CD4-positive, alpha-beta T cell treated with Interleukin-12 subunit alpha and Interleukin-12 subunit beta, for 1 hour (primary cell): ENCODE measurements at places on chromosomes 13 and 19.

GRCh38 chr19:48120505-48120904, 9.9 kb upstream of the PLA2G4C start:
- no peak for DNase-seq

GRCh38 chr19:54905803-54906511, at the start of gene NCR1:
Gene NCR1, plus strand, starts transcription at chr19:54906148. Its CDS starts 40 bp downstream, at chr19:54906188.
- DNase-seq: peak; percentile 28

DNA sequence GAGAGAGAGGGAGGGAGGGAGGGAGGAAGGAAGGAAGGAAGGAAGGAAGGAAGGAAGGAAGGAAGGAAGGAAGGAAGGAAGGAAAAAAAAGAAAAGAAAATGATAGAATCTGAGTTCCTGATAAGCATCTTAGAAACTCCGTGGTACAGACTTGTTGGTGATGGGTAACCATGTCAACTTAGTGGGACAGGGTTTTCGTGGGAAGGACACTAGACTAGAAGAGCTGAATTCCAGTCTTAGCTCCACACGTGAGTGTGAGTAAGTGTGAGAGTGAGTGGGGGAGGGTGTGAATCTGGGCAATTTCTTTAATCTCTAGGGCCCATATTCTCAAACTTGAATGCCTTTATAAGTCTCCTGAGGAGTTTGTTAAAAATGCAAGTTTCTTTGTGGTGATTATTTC, 35.0 kb downstream of the PABPC3 start:
- DNase-seq: no peak

DNA sequence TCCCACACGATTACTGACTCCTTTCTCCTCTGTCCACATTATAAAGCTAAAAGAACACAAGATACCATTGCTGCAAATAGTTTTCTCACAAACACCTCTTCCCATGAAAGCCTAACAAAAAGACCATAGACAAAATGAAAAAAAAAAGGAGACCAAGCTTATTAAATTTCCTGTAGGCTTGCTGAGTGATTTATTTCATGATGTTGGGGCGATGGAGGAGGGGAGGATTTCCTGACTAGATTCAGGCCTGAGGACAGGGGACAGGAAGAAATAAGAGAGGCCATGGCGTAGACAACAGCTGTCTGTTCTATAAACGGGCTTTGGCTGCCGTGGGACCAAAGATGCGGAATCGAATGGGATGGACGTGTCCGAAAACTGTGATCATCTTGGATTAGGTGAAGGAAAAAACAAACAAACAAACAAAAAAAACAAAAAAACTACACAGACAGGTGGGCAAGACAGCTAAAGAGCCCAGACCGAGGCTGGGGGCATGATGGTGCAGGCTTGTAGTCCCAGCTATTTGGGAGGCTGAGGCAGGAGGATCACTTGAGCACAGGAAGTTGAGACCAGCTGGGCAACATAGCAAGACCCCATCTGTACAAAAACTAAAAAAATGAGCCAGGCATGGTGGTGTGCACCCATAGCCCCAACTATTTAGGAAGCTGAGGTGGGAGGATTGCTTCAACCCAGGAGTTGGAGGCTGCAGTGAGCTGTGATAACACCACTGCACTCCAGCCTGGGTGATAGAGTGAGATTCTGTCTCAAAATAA, 5.3 kb downstream of the TMPRSS9 start:
- DNase-seq: no peak

DNA sequence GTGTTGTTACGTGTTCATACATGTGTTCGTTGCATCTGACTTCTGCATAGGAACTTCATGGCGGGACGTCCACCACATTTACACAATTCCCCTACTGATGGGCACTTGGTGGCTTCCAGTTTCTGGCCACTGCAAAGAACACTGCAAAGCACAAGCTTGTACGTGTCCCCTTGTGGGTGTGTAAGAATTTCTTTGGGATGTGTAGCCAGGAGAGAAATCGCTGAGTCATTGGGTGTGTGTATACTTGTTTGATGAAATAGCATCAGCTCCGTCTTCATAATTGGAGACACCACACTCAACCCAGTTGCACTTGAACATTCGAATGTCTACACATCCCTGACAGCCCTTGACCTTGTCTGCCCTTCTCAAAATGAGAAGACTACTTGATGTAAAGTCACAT, 19.2 kb downstream of the KLK5 start:
- no peak for DNase-seq

GRCh38 chr13:107969546-107969945, 245.8 kb downstream of the LIG4 start:
- DNase-seq: no peak

- DNase-seq: no peak
Measured at GRCh38 chr19:13814550-13814949, 19.3 kb downstream of the ZSWIM4 start.

GRCh38 chr19:12641456-12641855, 25.1 kb downstream of the MAN2B1 start:
- no peak for DNase-seq
